AML-193 (cell line): ENCODE measurements at places on chromosomes 4 and X.

- DNase-seq = no peak
These were observed 32.0 kb upstream of the STS start for GRCh38 chrX:7115557-7115956.

DNA sequence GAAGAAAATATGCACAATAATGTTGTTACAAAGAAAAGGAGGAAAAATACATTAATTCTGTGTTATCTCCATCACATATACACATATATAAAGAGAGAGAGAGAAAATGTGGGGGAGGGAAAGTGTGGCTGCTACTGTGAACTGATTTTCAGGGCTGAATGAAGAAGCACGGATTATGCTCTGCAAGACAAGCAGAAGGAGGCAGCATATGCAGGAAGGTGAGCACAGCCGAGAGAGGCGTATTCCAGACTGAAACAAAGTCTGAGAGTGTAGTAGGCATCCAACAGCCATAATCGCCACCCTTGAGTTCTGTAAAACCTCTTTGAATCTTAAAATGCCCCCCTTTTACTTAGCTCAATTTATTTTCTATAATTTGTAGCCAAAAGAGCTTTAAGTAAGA is 1081.8 kb upstream of the GRID2 start:
- DNase-seq = no peak

DNA sequence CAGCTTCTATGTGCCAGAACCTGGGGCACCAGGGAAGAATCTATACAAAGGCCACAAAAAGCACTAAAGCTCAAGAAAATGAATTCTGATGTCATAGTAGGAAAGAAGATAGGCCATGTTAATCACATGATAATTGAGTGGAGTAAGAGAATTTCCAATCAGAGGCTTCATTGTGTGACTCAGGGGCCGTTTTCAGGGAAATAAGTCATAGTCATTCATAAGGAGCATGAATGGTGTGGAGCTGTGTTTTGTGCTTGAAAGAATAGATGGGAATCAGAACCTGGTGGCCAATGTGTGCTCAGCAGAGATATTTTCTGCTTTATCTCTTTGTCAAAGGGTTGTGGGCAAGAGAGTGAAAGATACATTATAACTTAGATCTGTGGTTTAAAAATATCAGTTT is 102.4 kb upstream of the ZDHHC15 start:
- DNase-seq = no peak

GRCh38 chrX:25020391-25020904 is 4.7 kb upstream of the ARX start:
- no peak for DNase-seq

DNA sequence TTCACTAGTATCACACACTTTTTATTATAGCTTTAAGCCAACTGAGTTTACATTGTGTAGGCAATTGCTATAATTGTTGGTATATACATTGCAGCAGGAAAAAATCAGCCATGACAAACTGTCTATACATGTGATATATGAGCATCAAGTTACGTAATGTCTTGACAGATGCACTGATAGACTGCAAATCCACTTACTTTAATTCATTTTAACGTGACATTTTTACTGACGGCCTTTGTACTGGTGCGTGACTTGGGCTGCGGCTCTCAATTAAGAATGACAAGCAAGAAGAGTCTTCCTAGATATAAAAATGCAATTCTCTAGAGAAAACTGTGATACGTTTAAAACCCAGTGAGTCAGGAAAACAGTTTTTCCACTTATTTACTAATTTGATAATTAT is 143.8 kb downstream of the ACTRT1 start:
- DNase-seq = no peak

DNA sequence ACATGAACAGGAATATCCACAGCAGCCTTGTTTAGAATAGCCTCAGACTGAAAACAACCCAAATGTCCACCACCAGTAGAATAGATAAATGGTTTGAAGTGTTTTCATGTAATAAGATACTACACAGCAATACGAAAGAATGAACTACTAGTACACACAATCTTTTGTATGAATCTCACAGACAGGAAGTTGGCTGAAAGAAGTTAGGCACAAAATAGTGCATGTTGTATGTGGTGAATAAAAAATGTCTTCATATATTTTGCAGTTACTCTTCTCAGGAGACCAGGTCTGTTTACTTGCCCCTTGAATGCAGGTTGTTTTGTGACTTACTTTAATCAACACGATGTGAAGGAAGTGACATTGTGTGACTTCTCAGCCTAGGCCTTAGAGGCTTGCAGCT is 75.9 kb upstream of the LEF1 start:
- no peak for DNase-seq

DNA sequence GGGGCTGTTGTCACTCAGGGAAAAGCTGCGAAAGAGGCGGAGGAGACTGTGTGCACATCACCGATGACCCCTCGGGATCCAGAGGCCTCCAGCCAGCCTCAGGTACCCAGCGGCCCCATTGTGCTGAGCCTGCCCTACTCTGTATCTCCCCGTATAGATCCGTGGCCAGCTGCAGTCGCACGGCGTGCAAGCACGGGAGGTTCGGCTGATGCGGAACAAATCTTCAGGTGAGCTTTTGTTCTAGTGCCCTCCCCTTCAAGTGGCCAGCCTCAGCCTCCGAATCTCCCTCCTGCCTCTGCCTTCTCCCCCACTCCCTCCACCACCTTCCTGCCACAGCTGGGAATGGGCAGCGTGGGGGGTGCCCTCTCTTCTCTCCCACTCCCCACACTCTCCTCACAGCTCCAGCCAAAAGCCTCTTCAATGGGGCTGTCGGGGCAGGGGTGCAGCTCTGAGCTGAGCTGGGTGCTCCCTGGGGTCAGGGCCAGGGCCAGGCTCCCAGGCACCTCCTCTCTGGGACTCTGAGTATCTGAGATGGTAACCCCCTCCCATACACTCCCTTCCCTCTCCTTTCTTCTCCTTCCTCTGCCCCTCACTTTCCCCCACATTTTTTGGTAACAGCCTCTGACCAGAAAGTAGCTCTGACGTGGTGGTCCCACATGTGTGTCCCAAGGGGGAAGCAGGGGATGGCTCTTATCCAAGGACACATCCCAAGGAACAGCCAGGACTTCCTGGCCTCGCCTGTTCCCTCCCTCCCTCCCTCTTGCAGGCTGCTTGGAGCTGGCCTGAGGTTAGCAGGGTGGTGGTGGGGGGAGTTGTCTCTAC is 20.4 kb upstream of the UBA1 start:
- no peak for DNase-seq

- DNase-seq = no peak
These were observed 7.2 kb downstream of the FAM53A start for GRCh38 chr4:1676605-1677525.

GRCh38 chrX:97597954-97598353 is 714.2 kb downstream of the RPA4 start:
- DNase-seq = no peak

DNA sequence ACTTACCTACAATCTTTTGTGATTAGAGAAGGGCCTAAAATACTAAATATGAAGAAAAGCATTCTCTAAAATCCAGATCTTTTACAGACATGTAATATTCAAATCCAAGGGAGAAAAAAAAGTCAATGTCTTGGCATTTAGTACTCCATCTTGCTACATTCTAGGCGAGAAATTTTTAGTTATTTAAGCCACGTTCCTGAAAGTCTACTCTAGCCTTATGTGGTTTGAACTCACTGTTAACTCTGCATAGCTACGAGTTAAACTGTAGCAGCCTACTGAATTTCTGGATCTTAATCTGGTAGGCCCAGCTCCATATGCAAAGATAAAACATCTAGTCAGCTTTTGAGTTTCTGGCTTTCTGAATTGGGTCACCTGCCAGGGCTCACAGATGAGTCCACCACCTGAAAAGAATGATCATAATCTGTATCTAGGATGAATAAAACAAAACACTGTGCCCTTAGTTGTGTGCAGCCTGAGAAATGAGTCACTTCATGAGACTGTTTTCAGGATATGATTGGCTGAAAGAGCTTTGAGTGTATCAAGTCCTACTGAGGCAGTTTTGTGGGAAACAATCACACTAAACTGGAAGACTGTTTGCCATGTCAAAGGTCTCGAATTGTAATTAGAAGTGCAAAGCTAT is 3.2 kb upstream of the NEK1 start:
- DNase-seq = no peak

DNA sequence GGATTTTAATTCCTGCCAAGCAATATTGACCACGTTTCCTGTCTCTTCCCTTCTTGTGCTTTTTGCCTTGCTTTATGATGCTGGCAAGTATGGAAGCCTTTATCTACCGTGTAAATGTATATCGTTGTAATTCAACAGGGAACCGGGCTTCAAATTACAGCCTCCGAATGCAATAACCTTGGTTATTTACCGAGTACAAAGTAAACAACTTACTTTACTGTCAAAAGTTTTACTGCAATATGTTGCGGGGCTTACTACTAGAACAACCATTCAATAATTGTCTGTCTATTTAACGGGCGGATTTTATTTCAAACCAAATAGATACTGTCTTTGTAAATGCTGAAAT is 73.1 kb downstream of the PALLD start:
- no peak for DNase-seq

GRCh38 chr4:31351695-31352094 is 631.5 kb downstream of the PCDH7 start:
- DNase-seq = no peak

DNA sequence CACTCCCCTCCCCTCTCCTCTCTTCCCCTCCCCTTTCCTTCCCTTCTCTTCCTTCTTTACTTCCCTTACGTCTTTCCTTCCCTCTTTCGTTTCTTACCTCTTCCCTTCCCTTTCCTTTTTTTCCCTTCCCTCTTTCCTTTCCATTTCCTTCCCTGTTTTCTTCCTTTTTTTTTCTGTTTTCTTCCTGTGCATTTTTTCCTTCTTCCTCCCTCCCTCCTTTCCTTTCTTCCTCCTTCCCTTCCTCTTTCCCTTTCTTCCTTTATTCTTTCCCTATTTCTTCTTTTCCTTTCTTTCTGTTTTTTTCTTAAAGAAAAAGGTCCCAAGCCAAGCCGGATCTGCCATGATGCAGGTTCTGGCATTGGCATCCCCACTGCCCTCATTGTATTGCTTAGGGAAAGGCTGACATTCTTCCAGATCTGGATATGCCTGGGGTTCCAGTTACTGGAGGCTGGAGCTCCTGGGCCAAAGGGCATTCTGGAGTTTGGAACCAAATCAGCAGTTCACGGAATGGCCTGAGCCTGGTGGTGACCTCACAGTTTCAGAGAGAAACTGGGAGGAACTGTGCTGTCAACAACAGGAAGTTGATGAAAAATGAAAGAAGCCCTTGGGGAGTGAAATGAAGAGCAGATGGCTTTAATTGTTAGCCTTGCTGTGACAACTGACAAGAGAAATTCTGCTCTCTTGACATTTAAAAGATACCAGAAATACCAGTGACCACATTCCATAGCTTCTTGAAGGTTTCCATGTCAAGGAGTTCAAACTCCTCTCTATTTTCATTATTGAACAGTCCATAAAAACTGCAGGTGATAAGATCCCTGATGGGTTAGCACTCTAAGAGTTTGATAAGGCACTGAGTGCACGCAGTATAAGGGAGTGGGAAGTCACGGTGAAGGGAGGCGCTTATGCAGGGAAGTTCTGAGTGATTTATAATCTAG is 622.1 kb downstream of the SPRY1 start:
- no peak for DNase-seq

DNA sequence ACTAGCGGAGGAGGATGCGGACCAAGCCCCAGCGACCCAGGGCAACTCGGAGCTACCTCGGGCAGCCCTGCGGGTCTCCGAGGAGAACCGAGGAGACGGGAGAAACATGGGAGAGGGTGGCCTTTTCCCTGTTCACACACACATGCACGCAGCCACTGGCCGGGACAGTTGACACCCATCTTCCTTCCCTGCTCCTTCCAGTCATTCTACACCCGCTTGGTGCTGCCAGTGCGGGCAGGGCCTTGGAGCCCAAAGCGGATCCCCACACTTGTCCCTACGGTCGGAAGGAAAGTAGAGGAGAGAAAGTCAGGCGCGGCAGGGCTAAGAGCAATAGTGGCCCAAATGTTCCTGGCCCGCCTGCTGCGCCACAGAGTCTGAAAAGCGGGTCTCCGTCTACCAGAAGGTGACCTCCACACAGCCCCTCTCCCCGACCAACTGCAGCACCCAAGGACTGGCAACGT is 1.1 kb upstream of the PPP3CA start:
- DNase-seq = no peak

DNA sequence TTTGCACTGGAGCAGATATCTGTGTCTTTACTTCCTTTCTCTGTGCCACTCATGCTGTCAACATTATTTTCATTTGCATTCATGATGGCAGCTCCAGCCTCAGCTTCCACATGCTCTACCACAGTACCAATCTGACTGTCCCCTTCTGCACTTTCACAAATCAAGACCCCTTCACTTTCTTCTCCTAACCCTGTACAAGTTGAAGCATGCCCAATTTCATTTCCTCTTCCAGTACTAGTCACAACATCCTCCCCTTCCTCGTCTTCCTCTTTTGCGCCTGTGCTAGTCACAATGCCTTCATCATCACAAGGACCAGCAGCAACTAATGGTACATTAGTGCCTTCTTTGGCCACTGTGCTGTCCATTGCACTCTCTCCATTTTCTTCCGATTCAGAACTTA is 26.5 kb downstream of the BOD1L1 start:
- DNase-seq = peak; percentile 1

GRCh38 chrX:151596282-151596681 is 32.8 kb downstream of the PASD1 start:
- DNase-seq = no peak

DNA sequence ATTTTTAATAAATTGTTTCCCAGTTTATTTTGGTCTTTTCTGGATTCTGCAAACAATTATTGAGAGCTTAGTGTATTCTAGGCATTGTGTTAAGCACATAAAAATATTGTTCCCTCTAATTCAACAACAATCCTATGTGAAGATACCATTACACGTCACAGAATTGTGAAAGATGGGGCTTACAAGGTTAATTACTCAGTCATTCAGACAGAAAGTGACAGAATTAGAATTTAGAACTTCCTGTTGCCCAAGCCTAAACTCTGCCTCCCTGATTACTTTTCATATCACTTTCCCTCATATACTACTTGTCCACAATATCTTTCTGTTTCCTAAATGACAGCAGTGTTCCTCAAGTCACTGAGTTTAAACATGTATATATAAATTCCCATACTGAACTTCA is 186.7 kb upstream of the VEGFC start:
- DNase-seq = no peak

- DNase-seq = no peak
These were observed 357.4 kb downstream of the STIM2 start for GRCh38 chr4:27218013-27218412.
